ENCODE measurements at places on chromosomes 6 and 20. TPM values are rescaled to one million over a fixed set of nuclear protein-coding genes. Genes with fewer than 3 reads are reported as not detected.

Gene PRR18
- not detected for total RNA-seq

Gene COMMD7
- 30.2 TPM for total RNA-seq

- DNase-seq, result no peak
These were observed 125.1 kb upstream of the COL21A1 start for GRCh38 chr6:56372406-56372995.

Gene KHDC1L
- not detected for total RNA-seq

GRCh38 chr6:106757267-106757666 is 127.9 kb downstream of the QRSL1 start:
- no peak for DNase-seq

- no peak for DNase-seq
These were observed 300.2 kb upstream of the JARID2 start for GRCh38 chr6:14945461-14946185.

Gene MDN1
- 55.0 TPM for total RNA-seq

Gene HDAC2
- total RNA-seq, result 62.9 TPM

DNA sequence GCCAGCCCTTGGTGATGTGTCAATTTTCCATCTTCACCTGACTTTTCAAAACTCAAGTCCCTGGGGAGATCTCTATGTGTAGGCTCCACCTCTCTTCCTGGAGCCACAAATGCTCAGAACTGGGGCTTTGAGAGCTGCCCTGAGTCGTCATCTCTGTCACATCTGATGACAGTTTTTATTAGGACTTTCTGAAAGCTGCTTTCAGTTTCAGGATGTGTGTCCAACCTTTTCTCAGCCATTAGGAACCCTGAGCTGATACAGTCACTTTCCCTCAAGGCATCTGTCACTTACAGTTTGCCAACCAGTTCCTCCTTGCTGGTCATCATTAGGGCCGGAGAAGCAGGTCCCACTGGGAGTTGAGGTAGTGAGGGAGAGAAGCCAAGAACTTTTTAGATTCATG is 365.9 kb upstream of the CHD6 start:
- DNase-seq, result no peak

Gene KIF25
- 1.6 TPM for total RNA-seq

DNA sequence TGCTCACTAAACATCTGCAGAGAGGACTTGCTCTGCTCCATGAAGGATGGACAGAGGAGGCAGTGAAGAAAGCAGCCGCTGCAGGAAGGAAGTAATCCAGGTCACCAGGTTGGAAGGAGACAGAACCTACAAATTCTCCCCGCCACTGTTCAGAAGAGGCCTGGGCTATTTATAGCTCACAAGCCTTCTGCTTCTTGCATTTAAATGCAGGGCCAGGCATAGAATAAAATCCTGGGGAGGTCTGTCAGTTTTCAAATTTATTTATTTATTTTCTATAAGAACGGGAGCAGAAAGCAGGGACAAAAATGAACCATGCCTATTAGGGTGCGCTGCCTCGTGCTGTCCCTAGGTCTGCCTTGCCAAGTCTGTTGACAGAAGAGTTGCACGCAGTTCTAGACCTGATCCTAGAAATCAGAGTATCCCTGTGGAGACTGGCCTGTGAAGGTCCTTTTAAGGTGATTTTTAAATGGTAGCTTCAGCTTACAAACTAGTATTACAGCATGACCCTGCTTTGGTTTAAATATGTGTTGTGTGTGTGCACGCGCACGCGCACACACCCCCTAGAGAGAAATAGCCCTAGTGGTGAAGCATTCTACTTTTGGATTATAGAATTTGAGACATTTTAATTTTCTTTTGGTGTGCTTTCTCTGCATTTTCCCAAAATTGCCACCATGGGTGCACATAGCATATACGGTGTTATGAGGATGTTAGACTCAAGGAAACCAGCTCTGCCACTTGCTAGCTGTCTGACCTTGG is 19.5 kb downstream of the RIMS4 start:
- no peak for DNase-seq

DNA sequence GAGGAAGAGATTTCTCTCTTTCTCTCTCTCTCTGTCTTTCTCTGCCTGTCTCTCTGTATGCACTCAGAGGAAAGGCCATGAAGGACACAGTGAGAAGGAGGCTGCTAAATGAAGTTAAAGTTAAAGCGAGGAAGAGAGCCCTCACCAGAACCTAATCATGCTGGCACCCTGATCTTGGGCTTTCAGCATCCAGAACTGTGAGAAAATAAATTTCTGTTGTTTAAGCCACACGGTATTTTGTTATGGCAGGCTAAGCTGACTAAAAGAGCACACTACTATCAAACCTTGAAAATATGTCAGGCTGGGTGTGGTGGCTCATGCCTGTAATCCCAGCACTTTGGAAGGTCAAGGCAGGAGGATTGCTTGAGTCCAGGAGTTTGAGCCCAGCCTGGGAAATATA is 8.0 kb upstream of the TCF21 start:
- DNase-seq, result no peak

Gene DUSP15
- 49.5 TPM for total RNA-seq

DNA sequence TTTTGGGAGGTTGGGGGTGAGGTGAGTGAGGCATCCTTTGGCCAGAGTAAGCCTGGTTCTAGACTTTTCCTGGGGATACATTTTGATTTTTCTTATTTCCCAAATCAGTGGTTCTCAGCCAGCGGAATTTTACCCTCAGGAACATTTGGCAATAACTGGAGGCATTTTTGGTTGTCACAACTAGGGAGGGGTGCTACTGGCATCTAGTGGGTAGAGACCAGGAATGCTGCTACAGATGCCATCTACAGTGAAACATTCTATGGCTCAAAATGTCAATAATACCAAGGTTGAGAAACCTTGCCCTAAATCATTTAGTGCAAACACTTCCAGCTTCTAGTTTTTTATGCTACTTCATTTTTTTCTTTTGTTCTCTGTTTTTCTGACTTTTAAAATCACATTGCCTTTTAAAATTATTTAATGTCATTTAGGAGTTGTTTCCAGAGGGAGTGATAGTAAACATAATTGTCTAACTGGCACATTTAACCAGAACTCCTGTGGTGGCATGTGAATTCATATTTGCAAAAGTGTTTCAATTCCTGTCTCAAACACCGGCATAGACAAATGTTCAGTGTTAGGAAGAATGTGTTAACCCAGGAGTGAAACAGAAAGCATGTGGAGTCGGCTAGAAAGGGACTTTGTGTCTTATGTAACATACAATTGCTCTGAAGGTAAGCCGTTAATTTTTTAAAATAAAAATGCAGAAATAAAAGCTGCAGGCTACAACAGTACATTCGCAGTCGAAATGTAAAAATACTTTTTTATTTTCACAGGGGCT is 59.0 kb downstream of the QRSL1 start:
- no peak for DNase-seq

DNA sequence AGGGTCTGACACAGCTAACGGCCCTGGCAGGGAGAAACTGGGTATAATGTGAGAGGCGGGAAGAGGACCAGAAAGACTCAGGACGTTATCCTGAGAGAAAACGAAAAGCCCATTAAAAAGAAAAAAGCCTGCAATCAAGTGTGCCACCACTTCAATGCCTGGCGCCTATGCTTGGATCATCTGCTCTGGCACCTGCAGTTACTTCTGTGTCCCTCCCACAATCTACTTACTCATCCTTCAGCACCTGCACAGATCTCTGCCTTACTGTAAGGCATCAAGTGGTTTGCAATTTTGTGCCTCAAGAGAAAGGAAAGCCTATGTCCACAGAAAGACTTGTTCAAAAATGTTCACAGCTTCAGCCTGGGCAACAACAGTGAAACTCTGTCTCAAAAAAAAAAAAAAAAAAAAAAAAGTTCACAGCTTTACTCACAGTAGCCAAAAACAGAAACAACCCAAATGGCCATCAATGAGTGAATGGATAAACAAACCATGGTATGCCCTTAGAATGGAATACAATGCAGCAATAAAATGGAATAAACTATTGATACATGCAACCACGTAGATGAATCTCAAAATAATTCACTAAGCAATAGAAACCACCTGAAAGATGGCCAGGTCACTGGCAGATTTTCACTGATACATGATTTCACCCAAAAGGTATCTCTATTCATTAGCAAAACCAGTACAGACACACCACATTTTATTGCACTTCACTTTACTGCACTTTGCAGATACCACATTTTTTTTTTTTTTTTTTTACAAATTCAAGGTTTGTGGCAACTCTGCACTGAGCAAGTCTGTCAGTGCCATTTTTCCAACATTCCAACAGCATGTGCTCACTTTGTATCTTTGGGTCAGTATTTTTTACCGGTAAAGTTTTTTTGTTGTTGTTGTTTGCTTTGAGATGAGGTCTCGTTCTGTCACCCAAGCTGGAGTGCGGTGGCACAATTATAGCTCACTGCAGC is 48.6 kb downstream of the ABHD12 start:
- no peak for DNase-seq
